ENCODE measurements at places on chromosomes 1 and 21.

GRCh38 chr1:184664661-184665060 is 90.0 kb downstream of the EDEM3 start:
- no peak for DNase-seq

DNA sequence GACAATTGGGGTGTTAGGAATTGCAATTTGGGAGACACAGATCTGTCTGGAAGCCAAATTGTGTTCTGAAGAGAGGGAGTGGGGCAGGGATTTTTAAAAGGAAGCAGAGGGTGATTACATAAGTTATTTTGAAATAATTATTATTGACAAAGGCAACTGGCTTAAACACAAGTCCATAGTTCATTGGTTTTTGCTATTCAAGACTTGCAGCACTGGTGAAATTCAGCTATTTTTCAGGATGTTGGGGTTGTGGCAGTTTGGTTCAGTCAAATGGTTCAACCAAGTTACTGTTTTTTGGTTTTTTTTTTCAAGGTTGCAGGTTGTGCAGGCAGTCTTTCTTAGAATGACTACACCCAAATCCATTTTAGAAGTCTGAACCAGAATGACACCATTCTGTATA is 300.0 kb upstream of the DEPDC1 start:
- no peak for DNase-seq

GRCh38 chr1:28172713-28173150 is 3.8 kb downstream of the PTAFR start:
- DNase-seq, result no peak

- no peak for DNase-seq
These were observed 15.7 kb downstream of the RNF19B start for GRCh38 chr1:32948905-32949304.

DNA sequence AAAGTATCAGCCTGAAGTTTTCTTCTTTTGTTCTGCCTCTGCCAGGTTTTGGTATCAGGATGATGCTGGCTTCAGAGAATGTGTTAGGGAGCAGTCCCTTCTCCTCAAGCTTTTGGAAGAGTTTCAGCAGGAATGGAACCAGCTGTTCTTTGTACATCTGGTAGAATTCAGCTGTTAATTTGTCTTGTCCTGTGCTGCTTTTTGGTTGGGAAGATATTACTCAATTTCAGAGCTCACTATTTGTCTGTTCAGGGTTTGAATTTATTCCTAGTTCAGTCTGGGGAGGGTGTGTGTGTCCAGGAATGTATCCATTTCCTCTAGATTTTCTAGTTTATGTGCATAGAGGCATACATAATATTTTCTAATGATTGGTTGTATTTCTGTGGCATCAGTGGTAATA is 12.8 kb downstream of the ZNF678 start:
- no peak for DNase-seq
